ENCODE measurements at places on chromosomes 2 and 18.

DNA sequence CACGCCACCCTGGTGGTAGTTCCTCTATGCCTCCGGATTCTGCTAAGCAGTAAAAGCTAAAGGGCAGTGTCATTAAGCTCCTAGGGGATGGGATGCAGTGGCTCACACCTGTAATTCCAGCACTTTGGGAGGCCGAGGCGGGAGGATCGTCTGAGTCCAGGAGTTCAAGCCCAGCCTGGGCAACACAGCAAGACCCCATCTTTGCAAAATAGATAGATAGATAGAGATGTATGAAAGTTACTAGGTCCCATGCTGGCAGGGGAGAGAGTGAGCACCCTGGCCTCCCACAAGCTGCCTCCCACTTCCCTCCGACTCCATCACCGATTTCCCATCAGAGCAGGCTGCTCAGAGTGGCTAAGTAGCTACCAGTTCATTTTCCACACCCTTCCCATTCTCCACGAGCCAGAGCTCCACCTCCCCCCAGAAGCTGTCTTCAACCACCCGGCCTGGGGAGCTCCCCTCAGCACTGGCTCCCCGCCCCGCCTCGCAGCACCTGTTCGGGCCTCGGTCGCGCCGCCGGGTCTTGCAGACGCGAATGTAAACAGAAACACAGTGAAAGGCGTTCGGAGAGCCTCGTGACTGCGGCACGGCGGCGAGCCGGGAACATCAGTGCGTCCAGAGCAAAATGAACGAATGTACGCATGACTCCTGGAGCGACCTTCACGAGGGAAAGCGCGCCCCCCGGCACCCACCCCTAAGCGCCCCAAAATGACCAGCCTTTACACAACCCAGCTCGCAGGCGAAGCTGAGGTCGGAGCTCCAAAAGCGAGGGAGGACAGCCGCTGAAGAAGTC is 598 bp upstream of the CEP68 start:
- no peak for DNase-seq

- no peak for DNase-seq
Observed at GRCh38 chr2:46211461-46211860, 85.7 kb upstream of the EPAS1 start.

- DNase-seq, result peak; percentile 23
Observed at GRCh38 chr2:105328281-105329196, 996 bp downstream of the TGFBRAP1 start.

GRCh38 chr18:63409301-63409700 is 13.0 kb downstream of the VPS4B start:
- DNase-seq, result no peak

DNA sequence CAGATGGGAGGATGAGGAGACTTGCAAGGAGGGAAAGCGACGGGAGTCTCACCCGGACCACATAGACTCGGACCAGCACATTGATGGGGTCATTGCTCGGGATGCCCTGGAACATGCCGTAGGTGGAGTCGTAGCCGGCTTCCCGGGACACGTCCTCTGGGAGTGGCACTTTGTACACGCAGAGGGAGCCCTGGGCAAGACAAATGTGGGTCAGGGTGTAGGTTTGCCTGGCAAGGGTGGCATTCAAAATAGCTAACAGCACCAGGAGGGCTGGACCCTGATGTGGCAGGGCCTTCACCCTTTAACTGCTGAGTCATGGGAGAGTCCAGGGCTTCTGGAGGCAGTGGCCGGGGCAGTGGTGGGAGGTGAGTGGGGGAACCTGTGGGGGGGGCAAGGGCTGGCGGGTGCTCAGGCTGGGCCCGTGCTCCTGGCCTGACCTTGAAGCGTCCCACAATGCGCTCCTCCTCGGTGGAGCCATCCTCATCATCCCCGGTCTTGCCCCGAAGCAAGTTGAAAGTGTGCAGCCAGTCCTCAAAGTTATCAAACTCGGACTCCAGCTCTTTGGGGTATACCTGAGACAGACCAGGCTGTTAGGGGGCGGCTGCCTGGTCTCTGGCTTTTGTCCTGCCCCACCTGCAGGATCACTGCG is 11.1 kb downstream of the OTOF start:
- DNase-seq, result no peak

- DNase-seq, result peak; percentile 72
Observed at GRCh38 chr2:36338827-36339145, 16.8 kb upstream of the CRIM1 start.

DNA sequence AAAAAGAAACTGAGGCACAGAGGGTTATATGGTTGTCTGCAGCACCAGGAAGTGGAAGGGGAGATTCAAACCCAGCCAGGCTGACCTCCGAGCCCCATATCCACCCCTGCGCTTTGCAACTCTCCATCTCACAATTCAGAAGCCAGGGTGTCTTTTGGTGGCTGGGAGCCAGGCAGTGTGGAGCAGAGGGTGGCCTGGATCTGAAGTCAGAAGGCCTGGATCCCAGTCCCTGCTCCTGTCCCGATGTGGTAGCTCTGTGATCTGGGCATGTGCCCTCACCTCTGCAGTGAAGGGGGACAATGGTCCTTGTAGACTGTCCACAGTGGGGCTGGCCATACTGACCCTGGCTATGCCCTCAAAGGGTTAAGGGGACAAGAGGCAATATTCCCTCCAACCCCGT is 57.0 kb downstream of the CIB4 start:
- DNase-seq, result no peak

- no peak for DNase-seq
Observed at GRCh38 chr2:107027205-107027604, 141.2 kb upstream of the ST6GAL2 start.

DNA sequence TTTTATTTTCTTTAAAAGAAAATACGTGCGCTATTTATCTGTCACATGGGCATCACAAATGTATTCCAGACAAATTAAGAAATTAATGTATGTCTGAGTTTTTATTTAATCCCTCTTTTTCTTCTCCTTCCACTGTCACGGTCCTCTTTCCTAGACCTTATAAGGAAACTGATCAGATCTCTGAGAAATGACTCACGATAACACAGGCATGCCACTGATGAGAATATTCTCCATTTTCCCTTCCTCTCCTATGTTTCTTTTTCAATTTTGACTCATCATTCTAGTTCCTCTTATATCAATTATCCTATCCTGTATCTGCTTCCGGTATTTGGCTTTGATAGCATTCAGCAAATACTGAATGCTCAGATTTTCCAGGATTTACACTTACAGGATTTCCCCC is 121.8 kb downstream of the DSC3 start:
- DNase-seq, result no peak

DNA sequence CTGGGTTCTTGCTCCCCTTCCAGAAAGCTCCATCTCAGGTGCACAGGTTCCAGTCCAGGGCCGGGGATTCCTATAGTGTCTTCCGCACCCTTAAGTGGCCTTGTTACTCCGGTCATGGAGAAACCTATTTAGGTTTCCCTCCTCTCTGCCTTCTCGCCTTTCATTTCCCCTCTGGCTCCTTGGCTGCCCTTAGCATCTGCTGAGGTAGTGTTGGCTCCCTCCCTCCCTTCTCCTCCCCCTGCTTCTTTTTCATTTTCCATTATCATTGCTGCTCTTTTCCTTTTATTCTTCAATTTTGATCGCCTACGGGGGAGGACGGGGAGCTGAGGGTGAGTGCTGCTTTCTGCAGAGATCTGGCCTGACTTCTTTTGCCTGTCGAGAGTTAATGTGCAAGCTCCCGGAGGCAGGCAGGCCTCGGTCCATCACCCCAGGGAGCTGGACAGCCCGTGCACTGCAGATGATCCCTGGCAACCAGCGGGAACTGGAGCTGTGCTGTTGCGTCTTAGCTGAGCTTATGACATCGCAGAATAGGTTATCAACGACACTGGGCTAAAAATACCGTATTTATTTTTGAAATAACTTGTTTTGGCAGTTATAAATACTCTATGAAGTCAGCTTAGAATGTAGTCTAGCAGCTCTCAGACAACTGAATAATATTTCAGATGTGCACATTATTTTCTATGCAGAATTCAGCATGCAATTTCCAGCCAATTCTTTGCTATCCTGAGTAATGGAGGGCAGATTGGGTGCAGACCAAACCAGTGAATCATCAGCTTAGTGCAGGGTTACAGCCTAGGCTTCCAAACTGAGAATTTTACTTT is 141.9 kb downstream of the SLC4A3 start:
- peak; percentile 50 for DNase-seq

GRCh38 chr2:43840965-43841364 is 2.2 kb downstream of the ABCG8 start:
- peak; percentile 13 for DNase-seq

GRCh38 chr2:3142961-3143571 is 234.6 kb downstream of the EIPR1 start:
- no peak for DNase-seq

DNA sequence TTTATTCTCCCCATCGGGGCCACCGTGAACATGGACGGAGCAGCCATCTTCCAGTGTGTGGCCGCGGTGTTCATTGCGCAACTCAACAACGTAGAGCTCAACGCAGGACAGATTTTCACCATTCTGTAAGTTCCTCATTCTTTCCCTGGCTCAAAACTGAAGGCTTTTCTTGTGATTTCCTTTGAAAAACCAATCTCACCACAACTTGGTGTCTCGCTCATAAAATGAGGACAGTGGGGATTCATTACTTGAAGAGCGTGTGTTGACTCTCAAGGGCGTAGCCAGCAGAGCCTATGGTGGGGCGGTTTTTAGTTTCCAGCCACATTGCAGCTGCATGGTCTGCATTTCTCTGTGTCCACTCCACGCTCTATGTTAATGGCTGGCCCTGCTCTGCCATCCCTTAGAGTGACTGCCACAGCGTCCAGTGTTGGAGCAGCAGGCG is 29.0 kb downstream of the SLC1A4 start:
- DNase-seq, result no peak

DNA sequence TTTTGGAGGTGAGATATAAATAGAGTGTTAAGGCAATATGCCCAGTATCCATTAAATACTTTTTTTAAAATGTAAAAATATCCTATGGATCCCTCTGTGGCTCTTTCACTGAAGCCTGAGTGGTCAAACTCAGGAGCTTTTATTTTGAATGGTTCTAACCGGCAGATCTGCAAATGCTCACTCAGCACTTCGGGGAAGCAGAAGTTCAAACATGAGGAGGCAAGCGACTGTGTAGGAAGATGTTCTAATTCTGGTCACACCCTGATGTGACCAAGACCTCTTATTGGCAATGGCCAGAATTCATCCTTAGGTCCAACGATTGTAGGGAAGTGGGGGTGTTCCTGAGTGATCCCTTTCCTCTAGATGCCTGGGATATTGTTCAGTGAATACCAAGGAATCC is 168.8 kb downstream of the CDCA7 start:
- no peak for DNase-seq

DNA sequence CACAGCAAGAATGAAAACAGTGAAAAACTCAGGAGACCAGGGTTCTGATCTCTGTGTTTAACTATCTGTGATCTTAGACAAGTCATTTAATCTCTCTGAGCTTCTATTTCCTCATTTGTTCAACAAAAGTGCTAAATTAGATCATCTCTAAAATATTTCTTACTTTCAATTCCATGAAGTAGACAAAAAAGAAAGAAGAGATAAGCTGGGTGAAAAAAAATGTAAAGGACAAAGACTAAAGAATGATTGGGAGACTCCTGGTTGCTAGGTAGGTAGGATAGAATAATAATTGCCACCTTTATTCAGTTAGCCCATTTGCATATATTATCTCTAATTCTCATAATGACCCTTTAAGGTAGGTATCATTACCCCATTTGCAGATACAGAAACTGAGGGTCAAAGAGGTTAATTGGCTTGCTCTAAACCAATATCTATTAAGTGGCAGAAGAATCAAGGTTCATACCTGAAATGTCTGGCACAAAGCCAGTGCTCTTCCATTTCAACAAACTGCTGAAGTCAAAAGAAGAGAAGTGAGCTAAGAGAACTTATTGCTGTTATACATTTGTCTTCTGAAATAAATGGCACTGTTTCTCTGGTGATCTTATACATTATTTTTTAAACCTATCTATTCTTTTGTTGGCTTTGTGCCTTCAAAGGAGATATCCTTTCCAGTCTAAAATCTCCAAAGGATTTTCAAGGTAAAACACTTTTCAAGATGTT is 141.7 kb downstream of the OTX1 start:
- DNase-seq, result no peak

- no peak for DNase-seq
Observed at GRCh38 chr2:80545420-80546210, 241.1 kb upstream of the LRRTM1 start.

- peak; percentile 51 for DNase-seq
Observed at GRCh38 chr2:216017365-216017764, 4.0 kb upstream of the MREG start.

- no peak for DNase-seq
Observed at GRCh38 chr2:183014005-183014404, 24.3 kb downstream of the NCKAP1 start.

- DNase-seq, result no peak
Observed at GRCh38 chr2:199989822-199990221, 34.4 kb downstream of the MAIP1 start.

DNA sequence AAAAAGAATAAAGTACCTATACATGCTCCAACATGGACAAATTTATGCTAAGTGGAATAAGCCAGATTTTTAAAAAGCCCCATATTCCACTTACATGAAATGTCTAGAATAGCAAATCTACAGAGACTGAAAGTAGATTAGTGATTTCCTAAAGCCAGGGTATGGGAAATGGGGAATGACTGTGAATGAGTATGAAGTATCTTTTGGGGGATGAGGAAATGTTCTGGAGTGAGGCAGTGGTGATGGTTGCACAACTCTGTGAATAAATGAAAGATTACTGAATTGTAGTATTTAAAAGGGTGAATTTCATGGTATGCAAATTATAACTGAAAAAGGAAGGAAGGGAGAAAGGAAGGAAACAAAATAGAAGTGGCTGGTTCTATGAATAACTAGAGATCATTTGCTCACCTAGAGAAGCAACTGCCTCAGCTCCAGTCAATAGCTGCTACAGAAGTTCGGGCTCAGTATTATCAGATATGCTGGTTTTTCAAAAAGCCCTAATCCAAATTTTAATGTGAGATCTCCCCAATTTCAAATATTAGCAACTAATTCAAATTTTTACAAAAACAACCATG is 39.3 kb downstream of the MAP3K2 start:
- peak; percentile 62 for DNase-seq

GRCh38 chr18:21632393-21632792 is 20.3 kb downstream of the SNRPD1 start:
- no peak for DNase-seq

GRCh38 chr2:42072349-42073118 is 24.7 kb downstream of the PKDCC start:
- no peak for DNase-seq

- peak; percentile 82 for DNase-seq
Observed at GRCh38 chr2:237405006-237405559, 8.9 kb downstream of the COL6A3 start.

- no peak for DNase-seq
Observed at GRCh38 chr2:1011006-1011405, 60.4 kb downstream of the SNTG2 start.

DNA sequence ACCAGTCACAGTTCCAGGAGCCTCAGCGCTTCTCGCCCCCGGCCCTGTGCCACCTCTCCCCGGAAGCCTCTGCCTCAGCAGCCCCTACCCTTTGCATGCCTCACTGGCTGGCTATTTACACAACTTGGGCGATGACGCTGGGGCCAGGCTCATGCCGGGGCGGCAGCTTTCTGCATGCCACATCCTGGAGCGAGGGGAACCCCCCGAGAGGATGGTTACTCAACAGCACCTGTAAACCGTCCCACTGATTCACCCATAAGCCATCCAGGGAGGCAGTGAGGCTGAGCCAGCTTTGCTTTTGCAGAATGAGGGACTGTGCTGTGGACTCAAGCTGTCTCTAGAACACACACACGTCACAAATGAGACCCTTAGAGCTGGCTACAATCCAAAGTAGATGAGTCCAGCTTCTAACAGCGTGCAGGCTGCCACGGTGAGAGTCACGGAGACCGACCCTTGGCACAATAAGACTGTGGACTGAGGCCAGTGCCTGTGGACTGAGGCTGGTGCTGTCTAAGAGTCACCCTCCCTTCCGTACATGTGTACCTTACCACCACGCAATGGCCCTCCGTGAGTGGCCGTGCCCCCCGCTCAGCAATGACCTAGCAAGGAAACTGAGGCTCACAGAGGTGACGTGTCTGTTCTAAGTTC is 45.6 kb upstream of the ODC1 start:
- DNase-seq, result peak; percentile 84
